ENCODE measurements at places on chromosomes 11 and 22.

DNA sequence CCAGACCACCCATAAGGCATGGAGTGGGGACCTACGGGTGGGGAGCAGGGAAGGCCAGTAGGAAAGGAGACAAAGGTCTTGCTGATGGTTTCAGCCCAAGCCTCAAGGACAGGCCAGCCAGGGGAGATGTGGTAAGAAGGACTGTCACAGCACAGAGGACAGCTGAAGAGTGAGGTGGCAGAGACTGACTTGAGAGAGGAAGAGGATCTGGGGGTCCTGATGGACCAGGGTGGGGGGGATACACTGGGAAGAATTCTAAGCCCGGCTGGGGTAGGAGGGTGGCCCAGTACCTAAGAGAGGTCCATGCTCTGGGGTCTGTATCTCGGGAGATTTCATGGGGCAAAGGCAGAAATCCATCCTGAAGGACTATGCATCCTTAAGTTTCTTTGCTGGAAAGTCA, 66.1 kb upstream of the THY1 start:
- H3K36me3 ChIP-seq, result no peaks in the 10 kb centered on the region
- peaks cover 10% of the 10 kb centered on the region for H3K27me3 ChIP-seq
- H3K27ac ChIP-seq, result no peak overlapping the region

GRCh38 chr11:116862951-116863350, 25.5 kb upstream of the APOA1 start:
- no peak for DNase-seq
- no peak overlapping the region for H3K4me3 ChIP-seq
- no peak overlapping the region for H3K27ac ChIP-seq
- peaks cover 100% of the 10 kb centered on the region for H3K36me3 ChIP-seq

DNA sequence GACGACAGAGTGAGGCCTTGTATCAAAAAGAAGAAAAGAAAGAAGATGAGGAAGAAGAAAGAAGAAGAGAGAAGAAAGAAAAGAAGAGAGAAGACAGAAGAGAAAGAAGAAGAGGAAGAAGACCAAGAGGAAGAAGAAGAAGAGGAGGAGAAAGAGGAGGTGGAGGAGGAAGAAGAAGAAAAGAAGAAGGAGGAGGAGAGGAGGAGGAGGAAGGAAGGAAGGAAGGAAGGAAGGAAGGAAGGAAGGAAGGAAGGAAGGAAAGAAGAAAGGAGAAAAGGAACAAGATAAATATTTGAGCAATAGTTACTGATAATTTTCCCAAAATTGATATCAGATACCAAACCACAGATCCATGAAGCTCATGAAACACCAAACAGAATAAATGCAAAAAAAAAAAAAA, 169.7 kb upstream of the TMEM45B start:
- no peak overlapping the region for H3K27ac ChIP-seq
- no peak overlapping the region for H3K4me3 ChIP-seq
- H3K4me1 ChIP-seq, result no peaks in the 10 kb centered on the region
- H3K27me3 ChIP-seq, result no peaks in the 10 kb centered on the region
- DNase-seq, result no peak
- no peaks in the 10 kb centered on the region for H3K36me3 ChIP-seq

DNA sequence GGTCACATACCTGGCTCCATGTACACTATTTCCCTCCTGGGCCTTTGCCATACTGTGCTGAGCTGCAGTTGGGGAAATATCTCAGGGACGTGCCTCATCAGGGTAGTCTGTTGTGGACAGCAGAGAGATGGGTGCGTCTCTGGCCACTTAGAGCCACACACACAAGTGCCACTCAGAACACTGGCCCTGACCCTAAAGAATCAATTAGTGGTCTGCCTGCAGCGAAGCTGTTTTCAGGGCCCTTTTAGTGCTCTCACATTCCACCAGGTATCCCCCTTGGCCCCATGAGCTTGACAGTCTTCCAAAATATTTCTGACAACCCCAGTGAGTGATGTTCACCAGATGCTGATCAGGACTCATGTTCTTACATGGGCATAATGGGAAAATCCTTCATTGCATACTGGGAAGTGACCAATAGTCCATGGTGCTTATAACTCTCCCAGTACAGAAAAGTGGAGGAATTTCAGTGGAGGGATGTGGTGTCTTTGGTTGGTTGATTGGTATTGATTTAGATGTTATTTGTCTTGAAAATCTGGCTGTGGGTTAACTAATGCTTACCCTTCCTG, 66.1 kb downstream of the ME3 start:
- no peaks in the 10 kb centered on the region for H3K27me3 ChIP-seq
- peak overlapping the region; percentile 22 for H3K27ac ChIP-seq
- H3K4me3 ChIP-seq, result no peak overlapping the region
- H3K36me3 ChIP-seq, result no peaks in the 10 kb centered on the region

GRCh38 chr11:19561011-19561410, 151.6 kb upstream of the NAV2 start:
- H3K36me3 ChIP-seq, result no peaks in the 10 kb centered on the region
- no peak for DNase-seq

- DNase-seq, result no peak
- H3K4me1 ChIP-seq, result no peaks in the 10 kb centered on the region
- no peaks in the 10 kb centered on the region for H3K27me3 ChIP-seq
- no peak overlapping the region for H3K4me3 ChIP-seq
These were observed 121.6 kb downstream of the PAX6 start for GRCh38 chr11:31689559-31689958.

GRCh38 chr11:22339611-22340010, 1.4 kb downstream of the SLC17A6 start:
- peaks cover 5% of the 10 kb centered on the region for H3K4me1 ChIP-seq
- H3K36me3 ChIP-seq, result no peaks in the 10 kb centered on the region
- no peak for DNase-seq
- H3K4me3 ChIP-seq, result no peak overlapping the region
- H3K27ac ChIP-seq, result no peak overlapping the region

GRCh38 chr11:106827687-106828086, 190.6 kb downstream of the GUCY1A2 start:
- no peaks in the 10 kb centered on the region for H3K4me1 ChIP-seq
- no peaks in the 10 kb centered on the region for H3K36me3 ChIP-seq
- H3K27ac ChIP-seq, result no peak overlapping the region
- no peak overlapping the region for H3K4me3 ChIP-seq
- no peaks in the 10 kb centered on the region for H3K27me3 ChIP-seq

DNA sequence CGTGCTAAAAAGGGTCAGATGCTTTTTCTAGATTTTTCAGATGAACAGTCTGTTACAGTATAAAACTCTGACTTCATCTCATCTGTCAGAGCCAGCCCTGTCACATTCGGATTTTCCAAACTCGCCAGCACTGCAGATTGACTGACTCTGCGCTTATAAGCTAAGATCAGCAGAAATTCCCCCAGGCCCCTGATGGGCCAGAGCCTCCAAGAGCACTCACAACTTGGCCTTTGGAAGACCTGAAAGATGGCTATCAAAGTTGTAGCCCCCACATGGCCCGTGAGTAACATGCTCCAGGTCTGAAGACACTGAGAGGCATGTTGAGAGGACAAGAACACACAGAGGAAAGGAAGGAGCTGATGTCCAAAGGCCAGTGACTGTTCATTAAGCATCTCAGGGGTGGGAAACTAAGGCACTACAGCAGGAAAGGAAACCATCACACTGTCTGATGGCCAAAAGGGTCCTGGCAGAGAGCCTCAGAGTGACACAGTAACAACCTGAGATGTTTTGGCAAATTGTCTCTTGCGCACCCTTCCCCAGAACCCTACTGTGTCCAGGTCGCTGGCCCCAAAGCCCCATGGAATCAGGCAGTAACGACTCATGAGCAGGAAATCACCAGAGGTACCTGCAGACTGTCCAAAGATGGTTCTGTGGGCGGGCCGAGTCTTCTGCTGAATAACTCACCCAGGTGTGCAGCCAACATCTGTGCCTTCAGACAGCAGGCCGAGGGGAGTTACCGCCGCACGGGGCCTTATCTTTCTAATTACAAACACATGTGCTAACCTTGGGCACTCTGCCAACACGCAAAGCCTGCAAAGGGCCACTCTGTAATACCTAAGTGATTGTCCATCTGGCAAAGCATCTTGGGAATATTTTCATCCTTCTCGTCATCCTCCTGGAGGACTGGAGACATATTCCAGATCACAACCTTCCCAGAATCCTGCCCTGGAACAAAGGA, 23.6 kb downstream of the HIRA start:
- H3K36me3 ChIP-seq, result no peaks in the 10 kb centered on the region
- no peak overlapping the region for H3K27ac ChIP-seq
- peaks cover 8% of the 10 kb centered on the region for H3K4me1 ChIP-seq
- H3K4me3 ChIP-seq, result no peak overlapping the region
- H3K27me3 ChIP-seq, result no peaks in the 10 kb centered on the region

DNA sequence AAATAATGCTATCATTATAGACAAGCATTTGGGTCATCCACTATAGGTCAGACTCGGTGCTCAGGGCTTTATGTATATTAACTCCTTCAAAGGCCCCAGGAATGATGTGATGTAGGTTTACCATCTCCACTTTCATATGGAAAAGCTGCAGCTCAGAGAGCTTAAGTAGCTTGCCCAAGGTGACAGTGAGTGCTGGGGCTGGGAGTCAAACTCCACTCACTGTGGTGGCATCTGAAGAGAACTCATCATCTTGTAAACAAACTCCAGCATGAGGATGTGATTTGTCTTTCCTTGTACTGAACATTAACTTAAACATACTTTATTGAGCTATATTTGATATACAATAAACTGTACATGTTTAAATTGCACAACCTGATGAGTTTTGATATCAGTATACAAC, 25.4 kb downstream of the TENM4 start:
- H3K4me1 ChIP-seq, result no peaks in the 10 kb centered on the region
- DNase-seq, result no peak
- no peaks in the 10 kb centered on the region for H3K36me3 ChIP-seq
- no peak overlapping the region for H3K4me3 ChIP-seq

GRCh38 chr11:68052137-68052873, 13.5 kb downstream of the TCIRG1 start:
- no peaks in the 10 kb centered on the region for H3K27me3 ChIP-seq
- no peak for DNase-seq
- H3K4me1 ChIP-seq, result peaks cover 9% of the 10 kb centered on the region
- no peak overlapping the region for H3K4me3 ChIP-seq

DNA sequence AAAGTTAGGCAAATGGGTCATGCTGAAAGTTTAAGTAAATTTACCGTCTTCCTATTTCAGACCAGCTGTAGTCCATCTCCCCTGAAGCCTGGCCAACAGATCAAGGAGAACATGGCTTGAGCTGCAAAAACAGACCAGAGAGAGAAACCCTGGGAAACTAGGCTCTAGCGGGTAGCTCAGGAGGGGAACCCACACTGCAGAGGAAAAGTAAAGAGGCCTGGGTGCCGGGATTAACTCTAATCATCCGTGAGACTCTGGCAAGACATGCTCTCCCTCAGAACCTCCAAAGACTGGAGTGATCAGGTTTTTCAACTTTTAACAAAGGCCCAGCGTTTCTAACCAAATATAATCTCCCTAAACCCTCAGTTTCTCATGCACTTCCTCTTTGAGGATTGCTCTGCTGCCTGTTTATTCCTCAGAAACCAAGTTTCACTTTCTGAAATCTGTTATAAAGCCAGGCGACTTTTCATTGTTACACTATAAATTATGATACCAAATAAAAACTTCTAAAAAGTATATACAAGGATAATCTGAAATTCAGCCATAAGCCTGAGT, 67.5 kb downstream of the GAB2 start:
- H3K4me3 ChIP-seq, result no peak overlapping the region
- no peak for DNase-seq
- peak overlapping the region; percentile 85 for H3K27ac ChIP-seq
- no peaks in the 10 kb centered on the region for H3K27me3 ChIP-seq
- peaks cover 76% of the 10 kb centered on the region for H3K4me1 ChIP-seq

DNA sequence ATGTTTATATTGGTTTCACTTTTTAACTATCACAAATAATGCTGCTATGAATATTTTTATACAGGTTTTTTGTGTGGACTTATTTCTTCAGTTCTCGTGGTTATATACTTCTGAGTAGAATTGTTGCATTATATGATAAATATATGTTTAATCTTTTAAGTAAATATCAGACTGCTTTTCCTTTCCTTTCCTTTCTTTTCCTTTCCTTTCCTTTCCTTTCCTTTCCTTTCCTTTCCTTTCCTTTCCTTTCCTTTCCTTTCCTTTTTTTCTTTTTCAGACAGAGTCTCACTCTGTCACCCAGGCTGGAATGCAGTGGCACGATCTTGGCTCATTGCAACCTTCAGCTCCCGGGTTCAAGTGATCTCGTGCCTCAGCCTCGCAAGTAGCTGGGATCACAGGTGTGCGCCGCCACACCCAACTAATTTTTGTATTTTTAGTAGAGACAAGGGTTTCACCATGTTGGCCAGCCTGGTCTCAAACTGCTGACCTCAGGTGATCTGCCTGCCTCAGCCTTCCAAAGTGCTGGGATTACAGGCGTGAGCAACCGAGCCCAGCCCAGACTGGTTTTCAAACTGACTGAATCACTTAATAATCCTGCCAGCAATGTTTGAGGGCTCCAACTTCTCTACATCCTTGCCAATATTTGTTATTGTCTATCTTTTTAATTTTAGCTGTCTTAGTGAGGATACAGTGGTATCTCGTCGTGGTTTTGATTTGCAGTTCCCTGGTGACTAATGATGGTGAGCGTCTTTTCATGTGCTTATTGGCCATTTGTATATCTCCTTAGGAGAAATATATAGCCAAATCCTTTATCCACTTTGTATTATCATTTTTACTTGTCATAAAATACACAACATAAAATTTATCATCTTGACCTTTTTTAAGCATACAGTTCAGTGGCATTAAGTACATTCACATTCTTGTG, 21.9 kb downstream of the HTR3B start:
- no peaks in the 10 kb centered on the region for H3K36me3 ChIP-seq
- H3K27ac ChIP-seq, result no peak overlapping the region
- no peak for DNase-seq

- H3K27me3 ChIP-seq, result no peaks in the 10 kb centered on the region
- DNase-seq, result no peak
- H3K4me3 ChIP-seq, result no peak overlapping the region
- no peaks in the 10 kb centered on the region for H3K36me3 ChIP-seq
These were observed 3.7 kb upstream of the TMPRSS13 start for GRCh38 chr11:117932947-117933346.

GRCh38 chr11:19792510-19792909, 79.9 kb downstream of the NAV2 start:
- H3K27ac ChIP-seq, result peak overlapping the region; percentile 15
- no peak overlapping the region for H3K4me3 ChIP-seq
- H3K4me1 ChIP-seq, result peaks cover 40% of the 10 kb centered on the region
- no peak for DNase-seq
